Omental fat pad (tissue), 4 donors: ENCODE measurements at places on chromosomes 1 and 21. TPM values are rescaled to one million over a fixed set of nuclear protein-coding genes. Genes with fewer than 3 reads are reported as not detected.

- no peak for DNase-seq
These were observed 3.3 kb upstream of the CNR2 start for GRCh38 chr1:23916209-23917131.

- DNase-seq, result no peak
These were observed 9.4 kb upstream of the GNL2 start for GRCh38 chr1:37605061-37605650.

DNA sequence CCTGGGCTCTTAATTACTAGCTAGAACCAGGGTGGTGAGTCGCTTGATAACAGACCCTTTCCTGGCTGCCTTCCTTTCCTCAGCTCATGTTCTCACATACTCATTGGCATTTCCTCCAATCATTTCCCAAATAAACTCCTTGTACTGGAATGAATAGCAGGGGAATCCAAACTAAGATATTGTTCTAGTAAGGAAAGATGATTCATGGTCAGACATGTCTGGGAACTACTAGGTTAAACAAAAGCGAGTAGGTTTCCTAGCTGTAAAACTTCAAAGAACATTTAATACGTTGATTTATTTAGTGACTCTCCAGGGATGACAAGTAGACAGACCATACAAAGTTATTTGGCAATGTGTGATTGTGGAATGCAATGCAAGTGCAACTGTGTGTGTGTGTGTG lies 121.2 kb upstream of the KCNJ6 start:
- DNase-seq, result no peak

GRCh38 chr21:34801519-34802132 lies 132.8 kb downstream of the CLIC6 start:
- DNase-seq, result no peak

- DNase-seq, result no peak
These were observed 37.7 kb upstream of the IGSF5 start for GRCh38 chr21:39707316-39707715.

GRCh38 chr21:42463861-42464515 lies 32.0 kb downstream of the RSPH1 start:
- DNase-seq, result no peak

DNA sequence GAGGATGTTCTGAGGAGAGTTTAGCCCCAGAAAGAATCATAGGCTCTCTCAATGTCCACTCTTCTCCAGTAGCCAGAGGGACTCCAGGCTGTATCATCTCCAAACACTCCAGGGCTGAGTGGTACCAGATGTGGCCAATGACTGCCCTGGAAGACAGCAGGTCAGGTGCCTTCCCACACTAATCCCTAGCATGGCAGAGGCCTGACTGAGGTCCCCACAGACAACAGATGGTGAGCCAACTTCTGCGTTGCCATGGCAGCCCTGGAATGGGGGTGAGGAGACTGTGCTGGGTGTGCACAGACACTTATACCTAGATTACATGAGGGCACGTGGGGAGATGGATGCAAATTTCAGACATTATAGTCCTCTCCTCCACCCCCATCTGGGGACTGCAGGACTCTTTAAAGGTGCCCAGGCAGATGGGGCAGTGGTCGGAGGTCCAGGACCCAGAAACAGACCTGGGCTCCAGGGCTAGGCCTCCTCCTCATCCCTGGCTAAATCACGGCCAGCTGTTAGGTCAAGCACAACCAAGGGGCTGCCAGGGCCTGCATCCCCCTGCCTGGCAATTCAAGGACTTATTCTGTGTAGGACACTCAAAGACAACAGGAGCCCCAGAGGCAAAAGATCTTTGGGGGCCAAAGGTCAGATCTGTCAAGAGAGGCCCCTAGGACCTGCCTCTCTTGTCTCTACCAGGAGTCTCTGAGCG lies 42.9 kb downstream of the CAMK2N1 start:
- no peak for DNase-seq

AZIN2 gene
- total RNA-seq, result 1.8 TPM

PRRX1 gene
- total RNA-seq, result 38.0 TPM
